GM23248 (cell line): ENCODE measurements at places on chromosomes 2 and 18. TPM values are rescaled to one million over a fixed set of nuclear protein-coding genes. Genes with fewer than 3 reads are reported as not detected.

SNORC gene
- polyA plus RNA-seq: 0.39 TPM in 1 of 2 replicates, not detected in the other

COL4A4 gene
- polyA plus RNA-seq: 0.36 and 0.66 TPM in 2 replicates

- no peak for DNase-seq
These were observed 354.2 kb downstream of the RBM43 start for GRCh38 chr2:150907466-150907865.

- DNase-seq: no peak
These were observed 93.5 kb downstream of the ZNF516 start for GRCh38 chr18:76401498-76401897.

DNA sequence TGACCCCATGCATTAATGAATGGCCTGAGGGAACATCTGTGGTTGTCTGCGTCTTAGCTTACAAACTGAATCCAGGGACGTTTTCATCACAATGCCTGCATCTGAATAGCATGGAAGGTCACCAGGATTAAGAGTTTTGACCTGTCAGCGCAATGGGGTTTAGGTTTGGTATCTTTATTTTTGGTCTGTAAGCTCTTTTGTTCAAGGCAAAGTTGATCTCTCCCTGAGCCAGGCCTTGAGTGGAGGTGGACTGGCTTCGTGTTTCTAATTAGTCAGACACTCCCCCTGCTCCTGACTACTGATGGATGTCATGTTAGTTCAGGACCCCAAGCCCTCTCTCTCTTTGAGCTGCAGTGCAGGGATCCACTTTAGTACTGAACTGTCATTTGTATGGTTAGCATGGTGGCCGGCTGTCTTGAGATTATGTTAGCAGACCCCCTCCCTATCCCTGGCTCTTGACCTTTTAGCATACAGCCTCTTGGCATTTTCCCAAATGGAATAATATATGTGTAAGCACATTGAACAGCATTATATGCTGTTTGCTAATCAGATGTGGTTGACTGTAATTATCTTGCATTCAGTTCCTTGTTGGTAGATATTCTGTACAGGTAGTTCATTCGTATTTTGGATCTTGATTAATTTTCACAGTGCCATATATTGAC is 59.2 kb downstream of the LYPD6 start:
- DNase-seq: no peak
